ENCODE measurements at places on chromosomes 7 and 10.

DNA sequence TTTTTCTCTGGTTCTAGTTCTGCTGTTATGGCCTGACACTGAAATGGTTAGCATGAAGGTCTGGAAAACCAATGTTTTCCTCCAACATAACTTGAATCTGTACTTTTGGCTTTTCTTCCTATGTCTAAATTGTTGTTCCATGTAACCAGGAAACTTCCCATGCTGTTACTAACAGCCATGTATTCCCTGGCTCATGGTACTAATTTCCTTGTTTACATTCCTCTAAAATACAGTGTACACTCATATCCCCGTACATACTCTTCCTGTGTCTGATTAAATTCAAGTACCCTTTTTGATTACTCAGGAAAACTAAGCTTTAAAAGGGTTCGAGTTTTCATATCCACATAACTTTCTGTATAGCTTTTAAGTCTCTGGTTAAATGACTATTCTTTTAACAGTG is 12.3 kb upstream of the ACSM6 start:
- DNase-seq = no peak

DNA sequence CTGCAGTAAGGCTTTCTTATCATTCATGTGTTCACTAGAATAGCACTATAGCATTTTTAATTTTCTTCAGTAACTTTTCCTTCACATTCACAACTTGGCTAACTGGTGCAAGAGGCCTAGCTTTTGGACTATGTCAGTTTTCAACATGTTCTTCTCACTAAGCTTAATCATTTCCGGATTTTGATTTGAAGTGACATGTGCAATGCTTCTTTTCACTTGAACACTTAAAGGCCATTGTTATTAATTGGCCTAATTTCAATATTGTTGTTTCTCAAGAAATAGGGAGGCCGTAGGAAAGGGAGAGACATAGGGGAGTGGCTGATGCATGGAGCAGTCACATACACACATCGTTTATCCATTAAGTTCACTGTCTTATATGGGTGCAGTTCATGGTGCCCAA is 151.2 kb upstream of the NFE2L3 start:
- no peak for DNase-seq

DNA sequence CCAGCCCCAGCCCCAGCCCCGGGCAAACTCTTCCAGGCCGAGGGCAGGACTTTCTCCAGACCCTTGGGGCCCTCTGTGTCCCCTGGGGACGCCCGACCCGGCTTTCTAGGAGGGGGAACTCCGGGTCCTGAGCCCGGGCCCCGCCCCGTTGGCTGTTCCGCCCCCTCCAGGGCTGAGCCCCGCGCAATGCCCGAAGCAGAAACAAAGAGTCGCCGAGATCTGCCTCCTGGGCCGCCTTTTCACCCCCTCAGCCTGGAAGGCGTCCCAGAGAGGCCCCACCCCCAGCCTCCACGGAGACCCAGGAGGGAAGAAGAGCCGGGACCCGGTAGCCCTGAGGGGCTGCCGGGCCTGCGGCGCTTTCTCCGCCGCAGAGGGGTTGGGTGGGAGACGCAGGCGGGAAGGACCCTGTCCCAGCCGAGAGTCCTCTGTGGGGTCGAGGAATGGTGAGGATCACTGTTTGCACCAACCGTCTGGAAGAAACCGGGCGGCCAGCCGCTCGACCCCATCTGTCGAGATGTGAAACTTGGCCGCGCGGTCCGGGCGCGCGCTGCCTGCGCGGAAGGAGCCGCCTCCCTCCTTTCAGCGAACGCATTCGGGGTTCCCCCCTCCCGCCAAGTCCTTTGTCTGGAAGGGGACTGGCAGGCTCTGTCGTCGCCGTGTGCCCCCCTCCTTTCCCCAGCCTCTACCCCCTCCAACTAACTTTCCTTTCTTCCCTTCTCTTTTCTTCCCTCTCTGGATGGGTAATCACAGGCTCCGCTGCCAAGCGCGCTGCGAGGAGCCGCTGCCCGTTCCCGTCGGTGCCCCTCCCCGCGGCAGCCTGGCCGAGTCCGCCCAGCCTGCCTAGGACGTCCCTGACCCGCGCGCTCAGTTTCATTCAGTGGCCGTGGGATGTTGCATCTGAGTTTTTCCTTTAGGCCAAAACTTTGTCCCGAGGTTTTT is 10.2 kb downstream of the EN2 start:
- DNase-seq = no peak

- DNase-seq = no peak
Observed at GRCh38 chr7:49324040-49324439, 399.7 kb downstream of the CDC14C start.

GRCh38 chr10:18162021-18162627 is 21.9 kb downstream of the CACNB2 start:
- DNase-seq = no peak

All from stimulated activated CD4-positive, alpha-beta T cell treated with anti-CD3 and anti-CD28 coated beads, TNF-alpha, amount 100 ng/mL, for 1 hour (primary cell).